GM03348 (cell line): ENCODE measurements at places on chromosomes 13 and 19.
A peak's percentile ranks its signal among the peaks of the same experiment; 100 is the strongest.

DNA sequence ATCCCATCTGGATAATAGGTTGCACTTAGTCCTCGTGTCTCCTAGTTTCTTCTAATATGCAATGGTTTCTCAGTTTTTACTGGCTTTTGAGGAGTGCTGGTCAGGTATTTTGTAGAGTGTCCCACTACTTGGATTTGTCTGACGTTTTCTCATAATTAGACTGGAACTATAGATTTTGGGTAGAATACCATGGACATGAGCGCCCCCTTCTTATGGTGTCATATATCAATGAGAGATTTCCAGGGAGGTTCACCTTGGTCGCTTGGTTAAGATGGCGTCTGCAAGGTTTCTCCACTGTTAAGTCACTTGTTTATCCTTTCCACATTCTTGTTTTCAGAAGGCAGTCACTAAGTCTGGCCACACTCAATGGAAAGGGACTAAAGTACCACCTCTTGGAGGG, 6.7 kb downstream of the SOHLH2 start:
- DNase-seq = no peak

- DNase-seq = no peak
These were observed at the start of gene MYPOP for GRCh38 chr19:45901912-45902650. MYPOP (minus strand) TSS chr19:45902613; CDS start chr19:45901773, 840 bp downstream.

DNA sequence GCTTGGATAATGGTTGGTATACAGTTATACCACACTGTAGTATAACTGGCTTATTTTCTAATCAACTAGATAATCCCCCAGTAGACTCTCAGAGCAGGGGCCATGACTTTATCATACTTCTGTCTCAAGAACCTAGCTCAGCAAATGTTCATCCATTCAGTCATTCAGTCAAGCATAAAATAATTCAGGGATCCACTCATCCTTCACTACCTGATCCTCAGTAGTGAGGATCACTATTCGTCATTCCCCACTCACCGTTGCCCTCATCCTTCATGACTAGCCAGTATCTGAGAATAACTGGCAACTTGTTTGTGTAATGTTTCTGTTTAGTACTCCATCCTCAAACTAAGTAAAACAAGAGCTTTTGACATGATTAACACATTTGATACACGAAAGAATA, 77.6 kb downstream of the TSC22D1 start:
- DNase-seq = no peak

DNA sequence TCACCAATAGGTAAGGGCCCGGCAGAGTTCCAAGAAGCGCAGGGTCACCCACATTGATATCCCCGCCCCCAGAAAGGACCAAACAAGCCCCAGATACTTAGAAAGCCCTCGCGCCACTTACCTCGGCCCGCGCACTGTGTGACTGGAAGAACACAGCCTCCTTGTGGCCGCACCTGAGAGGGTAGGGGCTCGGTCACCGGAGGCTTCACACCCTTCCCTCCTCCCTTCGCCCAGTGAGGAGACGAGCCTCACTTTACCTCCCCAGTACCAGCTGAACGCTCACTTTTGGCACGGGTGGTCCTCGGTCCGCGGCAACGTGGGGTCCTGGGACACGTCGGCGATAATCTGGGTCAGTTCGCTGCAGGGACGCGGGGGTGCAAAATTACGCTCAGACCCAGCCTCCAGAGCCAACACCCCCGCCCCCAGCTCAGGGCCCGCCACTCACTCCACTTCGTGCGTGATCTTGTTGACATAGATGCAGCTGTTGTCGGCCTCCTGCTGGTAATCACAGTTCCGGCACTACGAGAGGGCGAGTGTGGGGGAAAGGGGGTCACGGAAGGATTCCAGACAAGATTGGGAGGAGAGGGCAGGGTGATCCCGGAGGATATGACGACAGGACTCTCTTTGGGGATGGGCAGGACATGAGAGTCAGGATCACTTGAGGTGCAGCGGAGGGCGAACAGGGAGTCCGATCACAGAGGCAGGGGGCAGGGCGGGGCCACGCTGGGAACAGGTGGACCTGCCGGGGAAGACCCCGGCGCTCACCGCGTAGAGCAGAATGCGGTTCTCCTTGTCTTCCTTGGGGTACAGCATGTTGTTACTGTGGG, 568 bp downstream of the POLR2I start:
- peak; percentile 66 for DNase-seq

DNA sequence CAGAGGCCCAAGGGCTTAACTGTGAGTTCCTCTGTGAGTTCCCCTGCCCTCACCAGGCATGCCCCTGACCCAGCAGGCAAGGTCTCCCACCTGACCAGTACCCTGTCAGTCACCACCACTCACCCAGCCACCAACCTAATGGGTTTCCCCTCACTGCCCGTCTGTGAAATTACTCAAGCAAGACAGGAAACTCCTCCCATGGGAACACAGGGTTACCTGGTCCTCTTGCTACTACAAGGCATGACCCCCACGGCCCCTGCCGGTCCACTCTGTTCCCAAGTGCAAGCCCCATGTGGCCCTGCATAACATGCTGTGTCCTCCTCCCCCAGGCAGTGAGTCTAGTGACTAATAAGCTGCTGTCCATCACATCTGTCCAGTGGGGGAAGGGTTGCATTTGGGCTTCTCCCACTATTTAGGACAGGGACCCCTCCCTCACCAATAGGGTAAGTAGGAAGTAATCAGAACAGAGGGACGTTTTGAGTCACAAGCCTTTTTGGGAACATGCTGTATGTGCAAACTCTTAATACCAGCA, 8.0 kb upstream of the DHRS12 start:
- DNase-seq = no peak

DNA sequence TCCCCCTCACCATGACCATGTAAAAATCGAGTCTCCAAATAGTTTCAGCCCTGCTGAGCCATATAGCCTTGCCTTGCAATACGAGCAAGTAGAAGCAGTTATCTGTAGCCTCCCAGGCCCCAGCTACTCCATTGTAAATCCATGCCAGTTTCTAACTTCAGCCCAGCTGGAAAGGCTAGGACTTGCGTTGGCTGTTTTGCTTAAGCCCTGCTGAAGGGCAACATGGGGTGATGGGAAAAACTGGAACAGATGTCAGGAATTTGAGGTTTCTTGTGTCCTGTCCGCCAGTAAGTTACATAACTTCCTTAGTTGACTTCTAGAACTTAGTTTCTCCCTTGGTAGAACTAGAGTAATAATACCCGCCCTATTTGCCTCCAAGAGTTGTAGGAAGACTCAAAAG, 216.0 kb upstream of the SERP2 start:
- no peak for DNase-seq

DNA sequence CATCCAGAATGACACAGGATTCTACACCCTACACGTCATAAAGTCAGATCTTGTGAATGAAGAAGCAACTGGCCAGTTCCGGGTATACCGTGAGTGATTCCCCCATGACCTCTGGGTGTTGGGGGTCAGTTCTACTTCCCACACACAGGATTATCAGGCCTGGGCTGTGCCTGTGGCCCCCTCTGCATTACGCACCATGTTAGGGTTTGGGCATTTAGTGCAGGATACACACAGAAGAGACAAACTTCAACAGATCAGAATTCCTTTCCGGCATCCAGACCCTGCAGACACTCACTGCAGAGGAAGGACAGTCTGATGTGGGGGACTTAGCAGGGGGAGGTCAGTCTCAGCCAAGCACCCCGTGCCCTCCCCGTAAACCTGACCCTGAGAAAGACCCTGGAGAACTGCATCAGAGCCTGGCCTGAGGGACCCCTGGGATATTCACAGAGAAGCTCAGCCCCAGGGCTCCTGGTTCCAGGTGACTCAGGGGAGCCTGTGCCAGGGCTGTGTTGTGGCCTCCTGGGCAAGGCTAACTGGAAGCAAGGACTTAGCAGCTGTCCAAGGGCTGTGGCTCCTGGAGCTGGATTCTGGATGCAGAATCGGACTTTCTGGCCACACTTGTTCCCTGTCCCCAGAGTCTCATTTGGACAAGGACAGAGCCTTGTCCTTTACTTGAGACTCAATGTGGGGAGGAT, 1.7 kb downstream of the CEACAM5 start:
- no peak for DNase-seq

- peak; percentile 74 for DNase-seq
These were observed 145.9 kb downstream of the NUFIP1 start for GRCh38 chr13:44843403-44843802.

GRCh38 chr13:47611664-47612288, 389.3 kb downstream of the SUCLA2 start:
- no peak for DNase-seq

DNA sequence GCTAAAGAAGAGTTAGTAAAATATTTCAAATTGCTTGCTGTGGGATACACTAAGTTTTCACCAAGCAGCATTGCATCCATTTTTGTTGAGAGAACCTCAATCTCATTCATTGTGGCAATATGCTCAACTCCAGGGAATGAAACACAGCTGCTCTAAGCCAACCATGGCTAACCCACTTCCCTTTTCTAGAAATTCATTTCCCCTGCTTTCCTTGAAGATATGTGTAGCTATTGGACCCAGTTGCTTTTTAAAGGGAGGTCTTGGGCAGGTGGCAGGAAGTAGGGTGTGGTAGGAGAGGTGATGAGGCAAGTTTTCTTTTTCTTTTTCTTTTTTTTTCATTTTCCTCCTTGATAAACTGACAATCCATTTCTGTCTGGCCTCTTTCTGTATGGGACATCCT, 452.2 kb downstream of the FGF14 start:
- DNase-seq = no peak

DNA sequence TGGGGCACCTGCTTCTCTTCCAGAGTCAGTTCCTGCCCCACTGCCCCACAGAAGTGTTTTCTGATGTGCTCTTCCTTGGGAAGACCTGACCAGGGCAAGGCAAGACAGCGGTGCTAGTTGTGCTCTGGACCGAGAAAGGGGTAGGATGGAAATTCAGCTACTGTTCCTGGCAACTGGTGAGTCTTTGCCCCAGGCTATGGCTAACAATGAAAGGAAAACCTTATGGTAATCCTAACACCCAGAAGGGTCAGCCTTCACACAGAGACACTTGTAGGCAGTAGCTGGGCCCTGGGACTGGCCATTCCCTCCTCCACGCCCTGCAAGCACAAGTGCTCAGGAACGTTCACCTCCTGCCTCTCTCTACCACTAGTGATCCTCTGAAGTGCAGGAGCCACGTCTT, 9.6 kb upstream of the CYSLTR2 start:
- DNase-seq = no peak

DNA sequence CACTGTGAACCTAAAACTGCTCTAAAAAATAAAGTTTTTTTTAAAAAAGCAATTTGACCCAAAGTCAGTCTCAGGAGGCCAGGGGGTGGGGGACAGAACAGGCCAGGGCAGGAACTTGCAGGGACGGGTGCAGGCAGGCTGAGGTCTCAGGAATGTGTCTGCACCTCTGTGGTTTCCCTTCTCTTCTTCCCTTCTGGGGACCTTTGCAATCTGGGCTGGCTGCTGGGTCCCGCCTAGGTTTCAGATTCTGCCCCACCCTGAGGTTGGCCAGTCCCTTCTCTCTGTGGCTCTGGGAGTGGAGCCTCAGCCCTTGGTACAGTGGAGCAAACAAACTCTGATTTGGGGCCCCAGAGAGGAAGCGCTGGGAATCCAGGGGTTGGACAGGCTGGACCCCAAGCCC, 5.3 kb upstream of the F2RL3 start:
- DNase-seq = no peak

GRCh38 chr13:41916173-41916954, 44.5 kb downstream of the VWA8 start:
- DNase-seq = peak; percentile 61

GRCh38 chr19:12224676-12225075, 61.8 kb downstream of the ZNF136 start:
- DNase-seq = no peak

DNA sequence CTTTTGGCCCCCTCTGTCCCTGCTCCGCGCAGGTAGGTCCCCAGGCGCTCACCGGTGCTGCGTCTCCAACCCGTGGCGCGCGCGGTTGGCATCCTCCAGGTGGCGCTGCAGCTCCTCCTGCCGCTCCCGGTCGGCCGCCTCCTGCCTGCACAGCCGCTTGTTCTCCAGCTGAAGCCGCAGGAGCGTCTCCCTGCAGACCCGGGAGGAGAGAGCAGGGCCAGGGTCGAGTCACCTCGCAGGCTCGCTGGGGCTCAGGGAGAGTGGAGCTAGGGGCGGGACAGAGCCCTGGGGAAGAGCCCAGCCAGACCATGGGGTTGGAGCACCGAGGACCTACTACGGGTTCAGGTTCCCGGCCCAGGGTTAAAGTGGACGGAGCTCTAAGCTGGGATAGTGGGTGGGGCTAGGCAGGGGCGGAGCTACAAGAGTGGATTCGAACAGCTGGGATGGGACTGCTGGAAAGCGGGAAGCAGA, 9.3 kb downstream of the HOOK2 start:
- DNase-seq = peak; percentile 90

DNA sequence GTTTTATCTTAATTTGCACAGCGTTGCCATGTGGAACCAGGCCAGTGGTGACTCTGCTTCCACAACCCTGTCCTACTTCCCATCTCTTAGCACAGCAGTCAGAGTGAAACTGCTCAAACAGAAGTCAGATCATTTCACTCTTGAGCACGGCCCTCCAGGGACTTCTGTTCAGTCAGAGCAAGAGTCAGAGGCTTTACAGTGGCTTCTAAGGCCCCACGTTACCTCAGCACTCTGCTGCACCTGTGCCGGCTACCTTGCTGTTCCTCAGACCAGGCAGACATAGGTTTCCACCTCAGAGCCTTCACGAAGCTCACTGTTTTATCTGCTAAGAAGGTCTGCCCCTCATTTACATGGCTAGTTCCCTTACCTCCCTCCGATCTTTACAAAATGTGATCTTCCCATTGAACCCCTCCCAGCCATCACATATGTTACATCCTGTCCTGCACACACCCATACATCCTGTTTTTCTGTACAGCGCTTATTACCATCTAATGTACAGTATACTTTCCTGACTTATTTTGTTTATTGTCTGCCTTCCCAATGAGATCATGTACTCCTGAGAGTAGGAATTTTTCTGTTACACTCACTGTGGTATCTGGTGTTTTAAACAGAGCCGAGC, 41.6 kb downstream of the TM9SF2 start:
- no peak for DNase-seq

- DNase-seq = no peak
These were observed 129.9 kb downstream of the FOXO1 start for GRCh38 chr13:40536443-40537113.

DNA sequence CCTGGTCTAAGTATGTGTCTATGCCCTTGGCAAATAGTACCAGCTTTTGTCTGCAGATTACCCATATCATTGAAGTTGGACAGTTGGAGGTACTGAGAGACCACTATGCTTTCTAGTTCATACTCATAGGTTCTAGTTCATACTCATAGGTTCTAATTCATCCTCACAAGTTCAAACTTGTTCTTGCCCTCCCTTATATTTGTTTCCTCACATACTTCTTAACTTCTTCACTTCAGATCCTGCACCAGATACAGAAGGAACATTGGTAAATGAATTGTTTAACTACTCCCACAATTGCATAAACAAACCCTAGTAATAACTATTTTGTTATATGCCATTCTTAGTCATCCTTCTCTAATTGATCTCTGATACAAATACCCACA, 172.2 kb downstream of the SLITRK1 start:
- no peak for DNase-seq
